ENCODE measurements at places on chromosomes 11 and 22.
A peak's percentile ranks its signal among the peaks of the same experiment; 100 is the strongest.

DNA sequence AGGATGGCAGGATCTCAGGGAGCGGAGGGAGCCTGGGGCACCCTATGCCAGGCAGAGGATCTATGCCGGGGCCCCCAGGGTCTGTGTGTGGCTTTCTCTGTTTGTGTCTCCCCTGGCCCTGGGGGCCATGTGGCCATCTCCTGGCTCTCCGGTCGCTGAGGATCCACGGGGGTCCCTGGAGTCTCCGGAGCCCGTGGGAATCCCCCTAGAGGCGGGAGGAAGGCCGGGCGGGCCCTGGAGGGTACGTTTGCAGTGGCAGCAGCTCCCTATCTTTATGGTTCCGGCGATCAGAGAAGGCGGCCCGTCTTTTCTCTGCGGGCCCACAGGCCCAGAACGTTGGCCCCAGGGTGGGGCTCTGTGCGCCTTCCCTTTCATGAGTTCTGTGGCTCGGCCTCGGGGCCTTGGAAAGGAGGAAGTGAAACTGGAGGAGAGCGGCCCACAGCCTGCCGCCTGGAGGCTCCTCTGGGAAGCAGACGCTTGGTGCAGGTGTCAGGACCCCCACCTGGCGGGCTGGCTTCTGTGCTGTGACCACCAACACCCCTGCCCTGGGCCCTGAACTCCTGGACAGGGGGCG, 82.1 kb downstream of the KCNQ1 start:
- DNase-seq = peak; percentile 26

GRCh38 chr11:37277896-37278465, 679.9 kb upstream of the RAG2 start:
- no peak for DNase-seq

DNA sequence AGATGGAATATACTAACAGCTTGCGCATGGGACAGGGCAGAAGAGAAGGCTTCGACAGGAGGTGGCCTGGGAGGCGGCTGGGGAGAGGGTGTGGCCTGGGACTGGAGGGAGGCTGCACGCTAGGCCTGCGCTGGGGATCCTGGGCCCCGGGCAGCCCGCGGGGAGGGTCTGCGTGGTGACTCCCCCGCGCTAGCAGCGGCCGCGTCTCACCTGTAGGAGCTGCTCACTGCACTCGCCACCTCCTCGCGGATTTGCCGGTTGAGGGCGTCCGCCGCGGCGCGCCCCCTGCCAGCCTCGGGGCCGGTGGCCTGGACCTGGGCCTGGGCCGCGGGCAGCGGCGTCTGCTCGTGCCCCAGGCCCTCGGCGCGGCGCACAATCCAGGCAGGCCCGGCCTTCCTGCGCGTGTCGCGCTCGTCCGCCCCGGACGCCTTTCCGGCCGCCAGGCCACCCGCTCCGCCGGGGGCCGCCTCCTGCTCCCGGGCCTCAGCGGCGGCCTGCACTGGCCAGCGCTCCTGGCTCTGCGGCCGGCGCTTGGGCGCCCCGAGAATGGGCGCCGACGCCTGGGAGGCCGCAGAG, 1.5 kb downstream of the MAP6 start:
- DNase-seq = peak; percentile 52

DNA sequence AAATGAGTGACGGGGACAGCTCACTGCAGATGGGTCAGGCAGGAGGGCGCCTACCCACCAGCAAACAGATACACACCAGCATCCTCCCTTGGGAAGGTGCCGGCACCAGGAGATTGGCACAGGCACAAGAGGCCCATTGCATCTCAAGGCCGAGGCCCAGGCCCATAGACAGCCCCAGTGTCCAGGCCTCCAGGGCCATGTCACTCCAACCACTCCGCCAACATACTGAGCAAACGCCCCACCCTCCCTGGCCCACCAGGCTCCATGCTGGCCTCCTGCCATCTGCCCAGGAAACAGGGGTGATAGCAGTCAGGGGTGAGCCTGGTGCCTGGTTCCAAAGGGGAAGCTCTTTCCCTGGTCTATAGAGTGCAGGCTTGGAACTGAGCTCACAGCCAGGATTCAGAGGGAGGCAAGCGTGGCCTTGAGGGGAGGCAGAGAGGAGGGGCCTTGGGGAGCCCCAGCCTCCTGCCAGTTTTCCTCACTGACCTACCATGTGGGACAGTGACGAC, 34.7 kb downstream of the PISD start:
- DNase-seq = no peak

DNA sequence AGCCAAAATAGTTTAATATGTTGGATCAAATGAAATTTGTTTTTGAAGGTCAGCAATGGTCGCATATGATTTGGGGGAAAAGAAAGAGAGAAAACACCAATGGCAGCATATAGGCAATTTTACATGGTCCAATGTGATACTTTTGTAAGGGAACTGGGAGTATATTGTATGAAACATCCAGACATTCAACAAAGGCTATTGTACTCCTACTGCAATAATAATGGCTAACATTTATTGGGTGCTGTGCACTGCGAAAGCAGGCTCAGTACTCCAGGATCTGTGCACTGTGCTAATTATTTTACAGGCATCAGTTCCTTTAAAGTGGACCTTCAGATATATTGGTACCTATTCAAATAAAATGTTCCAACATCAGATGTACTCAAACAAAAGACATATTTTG, 5.9 kb upstream of the OR10V1 start:
- no peak for DNase-seq

- DNase-seq = no peak
Observed at GRCh38 chr11:8707541-8708191, 25.1 kb downstream of the RPL27A start.

DNA sequence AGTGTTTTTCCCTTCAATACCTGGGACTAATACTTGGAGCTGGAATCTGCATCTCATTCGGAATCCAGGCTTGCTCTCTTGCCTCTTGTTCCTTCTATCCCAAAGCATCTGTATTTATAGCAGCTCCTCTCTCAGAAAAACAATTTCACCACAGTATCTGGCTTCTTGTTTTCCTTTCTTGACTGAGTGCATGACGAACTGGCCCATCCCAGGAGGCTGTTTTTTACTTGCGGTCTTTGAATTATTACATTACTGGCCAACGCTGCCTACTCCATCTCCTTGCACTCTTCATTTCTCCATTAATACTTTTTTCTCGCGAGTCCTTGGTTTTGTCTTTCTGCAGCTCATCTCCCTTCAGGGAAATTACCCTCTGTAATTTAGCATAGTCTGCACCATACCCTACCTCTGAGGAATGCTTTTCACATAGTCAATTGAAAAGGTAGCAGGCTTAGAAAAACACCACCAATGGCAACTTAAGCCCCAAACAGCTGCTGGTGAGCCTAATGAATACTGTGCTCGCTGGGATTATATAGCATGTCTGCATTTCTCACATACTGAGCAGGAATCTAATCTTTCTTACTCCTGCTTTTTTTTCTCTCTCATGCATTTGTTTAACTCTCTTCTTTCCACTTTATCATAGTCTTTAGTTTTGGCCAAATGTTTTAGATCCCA, 277.4 kb upstream of the SESN3 start:
- no peak for DNase-seq

DNA sequence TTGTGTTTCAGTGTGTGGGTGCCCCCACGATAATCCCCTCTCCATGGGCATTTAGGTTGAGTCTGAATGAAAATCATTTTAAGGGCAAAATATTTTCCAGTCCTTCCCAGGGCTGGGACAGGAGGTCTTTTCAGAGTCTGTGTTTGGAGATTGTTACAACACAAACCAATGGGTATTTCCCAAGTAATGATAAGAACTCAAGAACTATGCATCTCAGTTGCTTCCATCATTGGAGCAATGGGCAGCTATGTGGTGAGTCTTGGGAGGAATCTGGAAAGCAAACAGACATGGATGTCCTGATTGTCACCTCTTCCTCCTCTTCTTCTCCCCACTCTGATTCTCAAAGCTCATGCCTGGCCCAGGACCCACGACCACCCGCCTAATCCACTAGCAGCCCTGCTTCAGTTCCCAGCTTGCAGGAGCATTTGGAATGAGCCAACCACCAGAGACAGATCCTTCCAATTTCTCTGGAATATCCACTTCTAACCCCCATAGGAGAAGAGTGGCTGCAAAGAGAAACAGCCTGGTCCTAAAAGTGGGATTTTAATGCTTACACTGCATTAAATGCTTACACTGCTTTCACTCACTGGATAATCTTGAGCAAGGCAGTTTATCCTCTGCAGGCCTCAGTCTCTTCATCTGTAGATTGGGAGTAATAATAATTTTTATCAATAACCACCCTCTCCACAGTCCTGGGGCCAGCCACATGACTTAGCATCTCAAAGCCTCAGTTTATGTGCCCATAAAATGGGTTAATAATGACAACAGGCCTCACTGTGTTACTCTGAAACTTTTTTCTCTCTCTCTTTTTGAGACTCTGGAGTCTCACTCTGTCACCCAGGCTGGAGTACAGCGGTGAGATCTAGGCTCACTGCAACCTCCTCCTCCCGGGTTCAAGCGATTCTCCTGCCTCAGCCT, 404.3 kb downstream of the MN1 start:
- DNase-seq = no peak

GRCh38 chr22:28435140-28435768, 244.4 kb downstream of the TTC28 start:
- DNase-seq = no peak

GRCh38 chr22:36056980-36057379, 28.4 kb upstream of the RBFOX2 start:
- DNase-seq = no peak

GRCh38 chr11:126663749-126664592, 308.5 kb downstream of the ST3GAL4 start:
- no peak for DNase-seq

- peak; percentile 59 for DNase-seq
Observed at GRCh38 chr11:120645639-120646038, 134.1 kb downstream of the GRIK4 start.

GRCh38 chr11:1224111-1224490, 1.2 kb downstream of the MUC5B start:
- no peak for DNase-seq

- no peak for DNase-seq
Observed at GRCh38 chr11:103167166-103167565, 57.9 kb downstream of the DYNC2H1 start.

DNA sequence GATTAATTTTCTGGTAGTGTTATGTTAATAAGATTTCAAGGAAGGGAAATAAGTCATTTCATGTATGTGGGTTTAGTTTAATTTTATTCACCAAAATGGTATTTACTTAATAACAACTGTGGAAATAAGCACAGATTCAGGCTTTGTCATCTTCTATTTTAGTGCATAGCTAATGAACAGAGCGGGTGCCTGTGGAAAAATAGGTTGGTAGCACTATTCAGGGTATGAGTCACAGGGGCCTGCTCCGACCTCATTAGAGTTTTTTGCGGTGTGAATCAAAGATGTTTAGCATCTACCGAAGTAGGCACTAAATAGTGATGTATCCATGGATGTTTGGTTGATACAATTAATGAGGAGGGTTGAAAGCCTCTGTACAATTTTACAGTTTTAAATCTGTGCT, 78.2 kb downstream of the FAT3 start:
- no peak for DNase-seq

Data from nephron progenitor cell (in vitro differentiated cells).